ENCODE measurements at places on chromosomes 3 and 15. TPM values are rescaled to one million over a fixed set of nuclear protein-coding genes. Genes with fewer than 3 reads are reported as not detected.

Gene PPIB
- 160 TPM for total RNA-seq

DNA sequence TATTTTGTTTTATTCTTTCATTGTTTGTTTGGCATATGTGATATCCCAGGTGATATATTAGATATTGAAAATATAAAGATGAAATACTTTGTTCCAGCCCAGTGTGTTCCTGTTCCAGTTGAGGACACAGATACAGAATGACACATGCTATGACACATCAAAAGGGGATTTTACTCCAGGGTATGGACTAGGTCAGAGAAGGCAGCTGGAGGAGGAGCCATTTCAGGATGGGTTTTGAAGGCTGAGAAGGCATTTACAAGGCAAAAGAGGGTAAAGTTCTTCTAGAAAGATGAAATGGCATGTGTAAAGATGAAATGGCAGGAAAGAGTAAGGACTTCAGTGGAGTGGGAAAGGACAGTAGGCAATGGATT is 163.8 kb downstream of the ZIC1 start:
- DNase-seq = no peak

- no peak for DNase-seq
These were observed 5.2 kb downstream of the KCTD6 start for GRCh38 chr3:58497097-58497496.

DNA sequence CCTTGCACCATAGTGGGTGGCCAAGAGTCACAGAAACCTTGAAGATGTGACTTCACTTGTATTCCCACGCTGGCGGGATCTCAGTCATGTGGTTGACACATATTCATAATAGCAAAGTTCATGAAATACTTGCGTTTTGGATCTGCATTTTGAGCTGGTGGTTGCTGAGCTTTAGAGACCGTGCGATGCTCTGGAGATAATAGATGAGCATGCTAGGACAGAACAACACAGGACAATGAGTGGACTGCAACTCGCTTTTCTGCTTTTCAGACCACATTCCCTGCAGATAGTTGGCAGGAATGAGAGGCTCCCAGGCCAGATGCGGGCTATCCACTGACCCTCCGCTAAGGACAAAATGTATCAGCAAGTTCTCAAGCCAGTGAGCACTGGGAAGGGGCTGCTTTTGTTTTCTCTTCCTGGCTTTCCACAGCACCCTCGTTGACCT is 13.8 kb upstream of the STARD5 start:
- DNase-seq = no peak

GRCh38 chr3:45166321-45166879 is 20.2 kb upstream of the CDCP1 start:
- no peak for DNase-seq

All from sigmoid colon (tissue), 7 donors.